Activated CD4-positive, CD25-positive, alpha-beta regulatory T cell treated with anti-CD3 and anti-CD28 coated beads, Interleukin-2, amount 50 U/mL, for 72 hours (primary cell): ENCODE measurements at places on chromosomes 6 and 20.

DNA sequence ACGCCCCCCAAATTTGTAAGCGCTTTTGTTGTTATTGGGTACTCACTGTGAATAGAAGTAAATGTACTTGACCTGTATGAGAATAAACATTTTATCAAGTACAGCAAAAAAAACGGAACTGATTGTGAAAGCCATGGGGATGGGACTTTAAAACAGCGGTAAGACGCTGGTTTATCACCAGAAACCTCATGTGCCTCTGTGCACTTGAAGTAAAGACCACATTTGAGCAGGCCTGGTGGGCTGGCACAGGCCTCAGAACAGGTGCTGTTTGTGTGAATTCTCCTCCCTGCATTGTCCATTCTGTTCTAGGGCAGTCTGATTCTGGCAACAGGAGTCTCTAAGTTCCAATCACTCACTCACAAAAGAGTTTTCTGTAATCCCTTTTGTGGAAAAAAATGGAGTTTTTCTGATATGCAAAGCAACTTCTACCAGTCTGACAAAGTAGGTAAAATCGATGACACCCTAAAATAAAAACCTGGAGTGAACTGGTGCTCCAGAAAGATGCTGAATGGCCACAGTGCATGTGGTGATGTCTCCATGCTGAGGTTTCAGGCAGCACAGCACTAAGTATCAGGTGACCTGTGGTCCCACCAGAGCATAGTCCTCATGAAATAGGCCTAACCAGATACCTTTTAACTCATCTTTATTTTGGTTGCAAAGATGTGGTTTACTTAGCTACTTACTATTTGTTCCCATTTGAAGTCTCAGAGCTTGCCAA is 53.9 kb downstream of the STX7 start:
- DNase-seq = no peak

DNA sequence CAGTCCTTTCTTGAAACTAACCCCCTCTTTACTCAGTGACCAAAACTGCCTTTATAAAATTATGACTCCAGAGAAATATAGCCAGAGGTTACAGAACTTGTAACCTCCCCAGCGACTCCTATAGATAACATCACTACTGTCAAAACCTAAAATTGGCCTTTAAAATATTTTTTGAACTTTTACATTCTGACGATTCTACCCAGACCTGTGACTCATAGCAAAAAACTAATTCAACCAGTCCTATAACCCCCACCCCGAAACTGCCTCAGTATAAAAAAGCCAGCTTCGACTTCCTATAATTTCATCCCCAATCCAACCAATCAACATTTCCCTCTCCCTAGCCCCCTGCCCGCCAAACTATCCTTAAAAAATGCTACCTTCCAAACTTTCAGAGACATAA is 13.9 kb downstream of the JPH2 start:
- no peak for DNase-seq

DNA sequence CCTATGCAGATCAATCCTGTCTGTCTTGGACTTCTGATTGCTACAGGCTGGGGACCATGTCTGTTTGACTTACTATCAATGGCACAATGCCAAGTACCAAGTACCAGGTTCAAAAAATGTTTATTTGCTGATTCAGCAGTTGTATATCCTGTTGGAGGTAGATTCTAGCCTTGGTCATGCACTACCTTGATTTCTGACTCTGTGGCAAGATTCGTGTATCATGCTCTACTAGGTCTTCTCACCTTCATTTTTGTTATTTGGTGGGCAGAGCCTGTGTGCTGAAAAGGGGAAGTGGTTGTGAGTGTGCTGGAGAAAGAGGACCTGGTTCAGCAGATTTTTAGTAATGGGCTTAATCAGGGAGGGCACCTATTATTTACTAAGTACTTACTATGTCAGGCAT is 192.4 kb upstream of the MYLIP start:
- no peak for DNase-seq

DNA sequence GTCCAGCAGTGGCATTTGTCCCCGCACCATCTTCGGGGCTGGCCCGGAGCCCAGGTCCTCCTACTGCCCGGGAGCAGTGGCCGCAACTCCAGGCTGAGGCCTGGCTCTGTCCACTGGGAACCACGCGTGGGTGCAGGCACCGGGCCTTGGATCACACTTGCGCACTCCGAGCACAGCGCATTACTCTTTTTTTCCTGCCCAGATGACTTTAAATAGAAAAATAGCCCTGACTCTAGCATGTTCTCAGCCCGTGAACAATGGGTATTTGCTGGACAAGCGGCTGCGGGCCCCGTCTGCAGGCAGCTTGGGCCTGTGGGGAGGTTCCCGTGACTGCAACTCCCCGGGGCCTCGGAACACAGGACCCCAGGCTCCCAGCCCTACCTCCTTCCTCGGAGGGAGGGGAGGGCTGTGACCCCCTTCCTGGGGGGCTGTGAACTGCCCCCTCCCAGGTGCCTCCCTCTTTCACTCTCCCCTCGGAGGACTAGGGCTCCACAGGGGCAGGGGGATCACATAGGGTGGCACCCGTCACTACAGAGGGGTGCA is 162.2 kb downstream of the TBXT start:
- DNase-seq = no peak

DNA sequence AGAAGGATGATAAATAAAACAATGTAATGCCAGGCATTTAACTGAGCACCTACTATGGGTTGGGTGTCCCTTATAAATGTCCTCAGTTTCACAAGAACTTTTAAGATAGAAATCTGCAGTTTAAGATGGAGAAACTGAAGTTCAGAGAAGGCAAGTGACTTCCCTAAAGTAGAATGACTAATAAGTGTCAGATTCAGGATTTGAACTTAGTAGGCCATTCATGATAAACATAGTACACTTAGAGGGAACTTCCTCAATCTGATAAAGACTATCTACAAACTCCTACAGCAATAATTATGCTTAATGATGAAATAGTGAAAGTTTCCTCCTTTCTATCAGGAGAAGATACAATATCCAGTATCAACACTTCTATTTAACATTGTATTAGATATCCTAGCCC is 43.9 kb downstream of the NCR2 start:
- no peak for DNase-seq

DNA sequence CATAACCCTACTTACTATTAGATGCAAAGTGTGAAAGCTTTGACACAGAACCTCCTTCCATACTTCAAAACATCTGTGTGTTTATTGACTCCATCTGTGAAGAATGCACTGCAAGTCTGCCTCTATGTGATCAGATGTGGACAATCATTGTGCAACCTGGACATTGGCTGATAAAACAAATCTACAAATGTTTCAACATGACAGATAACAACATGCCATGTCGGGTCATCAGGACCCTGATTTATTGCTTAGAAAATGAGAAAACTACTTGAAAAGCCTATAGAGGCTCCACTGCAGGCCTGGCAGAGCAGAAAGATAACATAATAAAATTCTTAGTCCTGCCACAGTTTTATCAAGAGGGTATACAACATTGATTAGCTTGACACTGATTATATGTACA is 1286.4 kb downstream of the GRIK2 start:
- DNase-seq = no peak

GRCh38 chr6:9412951-9413559 is 977.7 kb upstream of the SLC35B3 start:
- DNase-seq = no peak

GRCh38 chr6:164023535-164023934 is 609.0 kb downstream of the QKI start:
- DNase-seq = no peak

DNA sequence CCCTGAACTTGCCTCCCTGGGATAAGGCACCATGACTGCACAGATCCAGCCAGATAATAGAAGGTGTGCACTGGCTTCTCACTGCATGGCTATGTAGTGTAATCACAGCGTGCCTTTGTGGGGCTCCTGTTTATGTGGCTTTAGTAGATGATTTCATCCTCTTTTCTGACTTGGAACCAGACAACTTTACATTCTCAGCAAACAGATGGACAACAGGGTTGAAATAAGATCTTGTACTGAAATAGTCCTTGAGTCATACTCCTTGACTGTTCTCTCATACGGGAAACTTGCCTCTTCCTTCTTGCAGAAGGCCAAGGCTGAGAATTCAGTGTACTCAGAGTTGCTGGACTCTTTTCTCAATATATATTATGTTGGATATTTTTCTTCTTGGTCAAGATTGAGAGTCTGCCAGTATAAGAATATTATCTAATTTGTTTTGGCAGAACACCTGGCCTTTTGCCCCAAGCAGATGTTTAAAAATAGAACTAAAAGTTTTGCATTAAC is 25.0 kb upstream of the RNF144B start:
- DNase-seq = no peak

DNA sequence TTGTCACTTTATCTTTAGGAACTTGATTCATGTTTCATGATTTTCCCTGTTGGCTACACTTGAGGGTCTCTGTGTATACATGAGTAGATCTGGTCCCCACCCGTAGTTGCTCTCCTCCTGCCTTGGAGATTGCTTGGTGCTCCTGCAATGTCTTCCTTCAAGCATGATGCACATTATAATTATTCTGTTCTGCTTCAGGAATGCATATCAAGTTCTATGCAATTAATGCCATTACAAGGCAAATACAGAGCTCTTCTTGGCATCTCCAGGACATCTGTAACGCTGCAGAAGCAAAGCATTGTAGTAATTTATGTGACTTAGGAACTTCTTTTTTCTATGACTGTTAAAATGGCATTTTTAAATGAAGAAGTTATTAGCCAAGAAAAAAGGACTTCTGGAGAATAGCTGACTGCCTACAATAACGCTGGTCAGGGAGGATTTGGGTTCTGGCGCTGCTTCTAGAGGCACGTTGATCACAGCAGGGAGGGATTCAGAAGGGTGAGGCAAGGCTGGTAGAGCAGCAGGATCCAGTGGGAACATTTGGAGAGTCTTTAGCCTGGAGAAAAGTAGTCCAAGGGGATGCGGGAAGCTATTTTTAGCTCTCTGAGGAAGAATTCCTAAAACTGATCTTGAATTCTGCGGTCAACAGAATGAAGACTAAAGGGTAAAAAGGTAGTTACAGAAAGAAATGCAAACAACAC is 203.6 kb downstream of the PLCB1 start:
- no peak for DNase-seq

- no peak for DNase-seq
Observed at GRCh38 chr6:143828572-143828971, 14.6 kb upstream of the LTV1 start.

DNA sequence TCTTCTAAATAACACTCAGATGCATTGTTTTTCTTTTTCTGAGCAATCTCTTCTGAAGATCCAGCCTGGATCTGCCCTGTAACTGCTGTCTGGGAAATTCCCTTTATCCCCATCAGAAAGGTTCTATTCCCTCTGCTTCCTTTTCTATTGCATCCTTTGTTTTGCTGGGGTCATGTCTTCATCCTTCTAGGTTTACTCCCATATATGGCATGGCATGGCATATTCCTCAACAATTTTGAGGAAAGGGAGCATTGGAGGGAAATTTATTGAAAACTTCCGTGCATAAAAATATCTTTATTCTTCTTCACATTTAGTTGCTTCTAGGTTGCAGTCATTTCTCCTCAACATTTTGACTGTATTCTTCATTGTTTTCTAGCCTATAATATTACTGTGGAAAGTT is 47.2 kb downstream of the ADGRF1 start:
- DNase-seq = no peak

DNA sequence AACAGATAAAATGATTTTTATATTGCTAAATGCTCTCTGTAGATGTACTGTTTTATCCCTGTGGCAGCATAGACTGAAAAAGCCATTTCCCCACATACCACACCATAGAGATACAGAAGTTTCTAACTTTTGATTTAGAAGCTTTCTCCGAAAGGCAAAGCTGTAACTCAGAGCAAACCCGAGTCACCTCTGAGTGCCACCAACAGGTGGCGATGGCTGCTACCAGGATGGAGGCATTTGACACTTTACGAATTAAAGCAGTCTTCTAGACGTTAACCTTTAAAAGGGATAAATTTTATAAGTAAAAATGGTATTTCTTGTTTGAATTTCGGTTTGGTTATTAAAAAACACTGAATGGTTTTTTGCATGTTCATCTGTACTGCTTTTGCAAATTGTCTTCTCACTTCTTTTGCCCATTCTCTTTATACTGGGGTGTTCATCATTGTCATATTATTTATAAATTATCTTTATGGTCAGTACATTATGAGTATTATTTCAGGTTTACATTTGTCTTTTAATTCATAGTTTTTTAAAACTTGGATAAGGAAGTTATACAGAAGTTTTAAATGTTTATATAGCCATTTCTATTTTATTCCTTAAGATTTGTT is 201.0 kb upstream of the CEP162 start:
- DNase-seq = no peak

DNA sequence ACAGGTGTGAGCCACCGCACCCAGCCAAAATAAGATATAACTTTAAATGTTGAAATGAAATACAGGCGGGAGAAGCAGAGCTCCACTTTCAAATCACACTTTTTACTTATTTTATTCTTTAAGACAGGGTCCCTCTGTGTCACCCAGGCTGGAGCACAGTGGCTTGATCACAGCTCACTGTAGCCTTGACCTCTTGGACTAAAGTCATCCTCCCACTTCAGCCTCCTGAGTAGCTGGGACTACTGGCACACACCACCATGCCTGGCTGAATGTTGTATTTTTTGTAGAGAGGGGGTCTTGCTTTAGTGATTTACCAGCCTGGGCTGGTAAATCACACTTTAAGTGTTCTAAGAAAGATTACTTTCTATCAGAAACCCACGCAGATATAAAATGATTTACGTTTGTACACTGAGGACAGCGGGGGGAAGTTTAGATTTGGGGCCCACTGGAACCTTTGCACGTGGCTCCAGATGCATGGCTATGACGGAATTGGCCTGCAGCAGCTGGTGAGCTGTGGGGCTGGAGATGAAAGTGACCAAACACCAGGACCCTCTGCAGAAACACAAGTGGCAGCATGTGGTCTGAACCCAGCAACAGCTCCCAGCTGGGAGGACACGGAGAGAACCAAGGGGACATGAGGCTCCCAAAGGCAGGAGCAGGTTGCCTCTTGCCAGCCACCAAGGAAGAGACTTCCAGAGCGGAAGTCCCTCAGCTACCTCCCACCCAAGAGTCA is 26.4 kb upstream of the TLDC2 start:
- no peak for DNase-seq

DNA sequence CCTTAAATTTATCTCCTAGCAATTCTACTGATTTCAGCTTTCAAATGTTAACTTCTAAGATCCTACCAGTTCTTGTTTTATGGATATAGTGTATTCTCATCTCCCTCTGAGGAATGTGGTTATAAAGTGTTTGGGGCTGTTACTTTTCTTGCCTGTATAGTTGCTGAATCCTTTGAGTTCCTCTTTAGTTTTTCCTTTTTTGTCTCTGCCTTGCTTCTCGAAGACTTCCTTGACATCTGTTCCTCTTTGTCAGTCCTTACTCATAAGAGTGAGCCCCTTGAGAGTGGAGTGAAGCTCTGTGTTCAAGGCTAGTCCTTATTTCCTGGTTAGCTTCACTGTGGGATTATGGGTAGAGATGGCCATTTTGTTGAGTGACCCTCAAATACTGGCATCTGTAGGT is 84.6 kb downstream of the ELOVL4 start:
- DNase-seq = no peak

GRCh38 chr20:62852841-62853240 is 8.8 kb downstream of the TCFL5 start:
- no peak for DNase-seq

DNA sequence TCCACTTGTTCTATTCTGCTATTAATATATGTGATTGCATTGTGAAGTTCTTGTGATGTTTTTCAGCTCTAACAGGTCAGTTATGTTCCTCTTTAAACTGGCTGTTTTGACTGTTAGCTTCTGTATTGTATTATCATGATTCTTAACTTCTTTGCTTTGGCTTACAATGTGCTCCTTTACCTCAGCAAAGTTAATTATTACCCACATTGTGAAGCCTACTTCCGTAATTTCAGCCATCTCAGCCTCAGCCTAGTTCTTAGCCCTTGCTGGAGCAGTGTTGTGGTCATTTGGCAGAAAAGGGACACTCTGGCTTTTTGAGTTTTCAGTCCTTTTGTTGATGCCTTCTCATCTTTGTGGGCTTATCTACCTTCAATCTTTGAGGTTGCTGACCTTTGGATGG is 440.2 kb downstream of the TBC1D32 start:
- no peak for DNase-seq
